ENCODE measurements at places on chromosomes 3 and 15.

DNA sequence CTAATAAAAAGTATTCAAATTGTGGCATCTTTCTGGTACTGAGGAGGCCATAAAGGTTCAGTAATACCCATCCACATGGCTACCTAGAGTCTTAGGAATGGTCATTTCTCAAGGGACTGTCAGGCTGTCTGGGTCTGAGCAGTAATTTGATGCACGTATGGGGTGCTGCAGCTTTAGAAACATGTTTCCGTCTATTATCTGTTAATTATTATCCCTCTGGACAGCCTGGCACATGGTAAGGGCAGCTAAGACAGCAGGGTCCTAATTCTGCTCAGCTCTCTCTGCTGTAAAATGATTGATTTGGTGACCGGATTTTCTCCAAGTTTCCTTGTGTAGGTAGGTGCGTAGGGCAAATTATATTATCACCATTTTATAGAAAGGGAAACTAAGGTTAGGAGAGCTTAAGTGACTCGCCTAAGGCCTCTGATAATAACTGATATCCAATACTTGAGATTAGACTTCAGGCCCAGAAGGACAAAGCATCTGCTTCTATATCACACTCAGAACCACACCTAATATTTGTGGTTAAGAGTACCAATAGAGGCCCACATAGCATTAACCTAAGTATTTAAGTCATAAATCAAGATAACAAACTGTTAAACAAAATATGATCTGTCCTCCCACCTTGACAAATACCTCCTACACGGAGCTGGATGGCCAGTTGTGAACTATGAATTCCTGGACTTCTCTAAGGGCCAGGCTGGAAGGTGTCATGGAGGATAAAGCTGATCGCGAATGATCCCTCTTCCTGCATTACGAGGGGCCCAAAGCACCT lies 2.9 kb upstream of the RAP2B start:
- H3K36me3 ChIP-seq = no peaks in the 10 kb centered on the region
- H3K27me3 ChIP-seq = no peaks in the 10 kb centered on the region
- peaks cover 17% of the 10 kb centered on the region for H3K4me1 ChIP-seq
- H3K27ac ChIP-seq = peak overlapping the region; percentile 94
- DNase-seq = peak; percentile 73
- peak overlapping the region; percentile 95 for H3K4me3 ChIP-seq

DNA sequence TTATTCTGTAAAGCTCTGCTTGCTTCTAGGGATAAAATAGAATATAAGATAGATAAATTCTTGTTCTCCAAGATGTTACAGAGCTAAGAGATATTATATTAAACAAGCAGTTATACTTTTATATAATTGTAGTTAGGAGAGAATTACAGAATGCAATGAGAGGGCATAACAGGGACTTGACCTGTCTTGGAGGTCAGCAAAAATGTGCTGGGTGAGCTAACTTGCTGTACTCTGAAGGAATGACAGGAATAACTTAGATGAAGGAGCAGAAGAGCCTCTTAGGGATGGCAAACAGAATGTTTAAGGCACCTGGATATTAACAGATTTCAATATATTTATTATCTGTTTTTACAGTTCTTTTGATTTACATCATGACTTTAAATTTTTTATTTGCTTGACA lies 33.2 kb downstream of the ZNF654 start:
- H3K27me3 ChIP-seq = no peaks in the 10 kb centered on the region
- H3K4me1 ChIP-seq = no peaks in the 10 kb centered on the region
- no peak for DNase-seq
- H3K4me3 ChIP-seq = no peak overlapping the region
- peaks cover 20% of the 10 kb centered on the region for H3K36me3 ChIP-seq
- no peak overlapping the region for H3K27ac ChIP-seq

DNA sequence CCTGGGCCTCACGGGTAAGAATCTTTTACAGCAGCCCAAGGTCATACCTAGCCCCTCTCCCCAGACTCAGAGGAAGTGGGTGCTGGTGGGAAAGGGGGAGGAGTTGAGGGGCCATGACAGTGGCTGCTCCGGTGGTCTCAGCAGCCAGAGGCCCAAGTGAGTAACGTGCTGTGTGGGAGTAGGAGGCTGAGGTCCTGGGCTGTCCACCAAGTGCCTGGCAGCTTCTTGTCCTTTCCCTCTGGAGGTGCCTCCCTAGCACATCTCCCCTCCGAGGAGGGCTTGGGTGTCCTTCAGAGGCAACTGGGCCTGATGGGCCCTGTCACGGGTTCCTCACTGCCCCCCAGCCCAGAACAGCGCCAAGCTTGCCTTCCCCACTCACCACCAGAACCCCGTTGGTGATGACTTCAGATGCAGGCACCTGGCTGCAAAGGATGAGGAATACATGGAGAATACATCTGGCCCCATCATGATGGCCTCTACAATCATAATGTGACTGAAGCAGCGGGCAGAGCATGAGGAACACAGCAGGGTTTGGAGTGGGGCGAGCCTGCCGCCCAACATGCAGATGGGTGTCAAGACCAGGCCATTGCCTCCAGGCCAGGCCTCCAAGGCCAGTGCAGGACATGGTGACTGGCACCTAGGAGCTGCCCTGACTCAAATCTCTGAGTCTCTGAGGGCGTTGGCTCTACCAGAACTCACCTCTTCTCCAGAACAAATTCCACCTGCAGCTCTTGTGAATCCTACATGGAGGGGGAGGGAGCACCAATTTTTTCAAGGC lies 3.3 kb downstream of the PLA2G4F start:
- H3K36me3 ChIP-seq = no peaks in the 10 kb centered on the region
- H3K4me3 ChIP-seq = no peak overlapping the region
- no peaks in the 10 kb centered on the region for H3K27me3 ChIP-seq
- no peak overlapping the region for H3K27ac ChIP-seq

- peak overlapping the region; percentile 94 for H3K27ac ChIP-seq
- no peaks in the 10 kb centered on the region for H3K27me3 ChIP-seq
- H3K4me3 ChIP-seq = peak overlapping the region; percentile 25
- DNase-seq = peak; percentile 63
- peaks cover 42% of the 10 kb centered on the region for H3K4me1 ChIP-seq
- H3K36me3 ChIP-seq = peaks cover 36% of the 10 kb centered on the region
Observed at GRCh38 chr3:12829886-12830784, 11.2 kb downstream of the RPL32 start.

- no peak overlapping the region for H3K4me3 ChIP-seq
- peak; percentile 88 for DNase-seq
- no peaks in the 10 kb centered on the region for H3K36me3 ChIP-seq
- H3K4me1 ChIP-seq = peaks cover 32% of the 10 kb centered on the region
Observed at GRCh38 chr3:133943639-133944141, 48.0 kb upstream of the RAB6B start.

GRCh38 chr3:47778746-47779145 lies 2.9 kb downstream of the SMARCC1 start:
- H3K27ac ChIP-seq = no peak overlapping the region
- no peaks in the 10 kb centered on the region for H3K36me3 ChIP-seq
- H3K4me3 ChIP-seq = peak overlapping the region; percentile 82
- peaks cover 20% of the 10 kb centered on the region for H3K4me1 ChIP-seq

GRCh38 chr15:28058082-28058481 lies 41.0 kb downstream of the OCA2 start:
- no peak for DNase-seq
- H3K27me3 ChIP-seq = no peaks in the 10 kb centered on the region
- H3K36me3 ChIP-seq = no peaks in the 10 kb centered on the region
- H3K27ac ChIP-seq = no peak overlapping the region
- H3K4me3 ChIP-seq = no peak overlapping the region

DNA sequence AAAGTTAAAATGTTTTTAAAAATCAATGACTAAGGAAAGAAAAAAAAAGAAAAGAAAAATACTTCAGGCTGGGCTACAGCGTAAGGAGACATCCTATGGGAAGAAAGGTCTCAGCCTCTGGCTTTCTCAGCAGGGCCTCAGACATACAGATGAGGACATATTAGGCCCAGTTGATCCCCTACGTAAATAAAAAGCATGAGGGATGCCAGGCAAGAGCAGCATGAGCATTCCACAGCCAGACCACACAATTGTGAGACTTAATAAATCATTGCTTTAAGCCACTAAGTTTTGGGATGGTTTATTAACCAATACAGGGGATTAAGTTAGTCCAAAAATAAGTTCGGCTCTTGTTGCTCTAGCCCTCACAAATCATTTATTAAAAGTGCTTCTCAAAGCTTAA lies 394.1 kb upstream of the NECTIN3 start:
- no peaks in the 10 kb centered on the region for H3K36me3 ChIP-seq
- H3K27ac ChIP-seq = no peak overlapping the region
- no peaks in the 10 kb centered on the region for H3K27me3 ChIP-seq
- DNase-seq = no peak
- H3K4me3 ChIP-seq = no peak overlapping the region
- no peaks in the 10 kb centered on the region for H3K4me1 ChIP-seq

DNA sequence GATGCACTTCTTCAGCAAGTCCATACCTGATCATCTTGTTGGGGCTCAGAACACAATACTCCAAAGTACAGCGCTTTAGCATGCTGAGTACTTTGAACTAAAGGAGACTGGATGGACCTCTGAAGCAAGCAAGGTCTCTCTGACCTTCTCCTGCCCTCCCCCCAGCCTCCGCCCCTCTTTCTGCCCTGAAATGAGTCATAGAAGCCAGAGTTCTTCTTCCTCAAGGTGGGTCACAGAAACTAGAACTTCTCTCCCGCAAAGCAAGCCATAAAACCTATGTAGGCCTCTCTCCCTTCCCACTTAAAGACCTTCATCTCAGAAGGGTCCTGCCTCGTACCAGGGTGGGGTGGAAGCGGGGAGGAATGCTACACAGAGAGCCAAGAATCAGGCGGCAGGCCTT lies 230.5 kb upstream of the PROK2 start:
- H3K4me3 ChIP-seq = no peak overlapping the region
- no peak overlapping the region for H3K27ac ChIP-seq
- no peaks in the 10 kb centered on the region for H3K4me1 ChIP-seq
- no peaks in the 10 kb centered on the region for H3K36me3 ChIP-seq
- H3K27me3 ChIP-seq = peaks cover 42% of the 10 kb centered on the region

GRCh38 chr3:67388738-67389137 lies 265.7 kb downstream of the SUCLG2 start:
- H3K27me3 ChIP-seq = no peaks in the 10 kb centered on the region
- DNase-seq = no peak
- no peaks in the 10 kb centered on the region for H3K36me3 ChIP-seq
- H3K4me3 ChIP-seq = no peak overlapping the region
- H3K27ac ChIP-seq = no peak overlapping the region
- no peaks in the 10 kb centered on the region for H3K4me1 ChIP-seq

DNA sequence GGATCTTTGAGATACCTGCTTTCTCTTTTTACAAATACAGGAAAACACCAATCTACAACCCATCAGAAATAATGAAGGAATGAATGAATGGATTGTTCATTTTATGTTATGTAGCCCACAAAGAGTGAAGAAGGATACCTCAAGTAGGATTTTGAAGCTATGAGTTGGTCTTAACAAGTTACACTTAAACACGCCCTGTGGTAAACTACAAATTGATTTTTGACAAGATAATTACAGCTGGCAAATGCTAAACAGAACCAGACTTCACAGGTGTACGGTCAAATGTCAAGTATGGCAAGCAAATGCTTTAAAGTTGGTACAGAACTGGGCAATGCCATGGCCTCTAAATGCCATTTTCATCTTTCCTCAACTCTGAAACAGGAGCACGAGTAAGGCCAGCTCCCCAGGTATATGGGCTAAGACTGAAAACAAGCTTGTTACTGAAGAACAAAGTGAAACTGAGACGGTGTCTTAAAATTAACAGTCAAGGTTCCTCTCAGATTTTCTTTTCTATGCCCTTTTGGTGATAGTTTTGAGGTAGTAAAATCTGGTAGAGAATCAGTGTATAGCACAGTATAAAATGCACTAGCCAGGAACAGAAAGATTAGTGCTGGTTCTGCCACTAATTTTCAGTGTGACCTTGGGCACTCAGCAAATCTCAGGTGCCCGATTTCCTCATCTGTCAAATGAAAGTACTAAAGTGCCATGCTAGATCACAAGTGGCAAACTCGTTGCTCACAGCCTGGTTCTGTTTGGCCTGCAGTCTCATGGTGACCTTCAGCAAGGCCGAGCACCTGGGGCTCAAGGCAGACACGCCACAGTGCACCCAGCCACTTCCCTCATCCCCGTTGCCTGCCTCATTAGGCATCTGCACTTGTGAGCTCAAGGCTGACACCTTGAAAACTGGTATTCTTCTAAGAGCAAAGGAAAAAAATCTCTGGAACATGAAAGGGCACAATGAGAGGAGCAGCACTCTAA lies 9.5 kb downstream of the RUVBL1 start:
- H3K36me3 ChIP-seq = peaks cover 23% of the 10 kb centered on the region
- H3K27ac ChIP-seq = no peak overlapping the region
- H3K4me1 ChIP-seq = peaks cover 14% of the 10 kb centered on the region
- H3K4me3 ChIP-seq = no peak overlapping the region
- no peaks in the 10 kb centered on the region for H3K27me3 ChIP-seq

DNA sequence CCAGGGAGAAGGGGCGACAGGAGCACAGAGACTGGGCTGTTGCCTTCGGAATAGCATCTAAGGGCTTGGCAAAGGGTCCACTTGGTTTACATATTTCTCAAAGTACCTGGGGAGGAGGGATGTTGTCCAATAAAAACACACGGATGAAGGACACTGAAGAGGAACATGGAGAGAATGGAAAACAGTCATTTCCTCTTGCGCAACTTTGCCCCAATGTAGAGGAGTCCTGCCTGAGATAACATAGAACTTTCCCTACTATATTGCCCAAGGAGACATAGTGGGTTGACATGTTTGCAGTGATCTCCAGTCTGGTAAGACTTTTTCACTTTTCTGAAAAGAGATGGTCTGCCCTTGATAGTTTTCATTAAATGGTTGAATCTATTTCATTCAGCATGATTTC lies 468.8 kb upstream of the SUCLG2 start:
- no peaks in the 10 kb centered on the region for H3K36me3 ChIP-seq
- H3K4me1 ChIP-seq = no peaks in the 10 kb centered on the region
- no peak for DNase-seq
- H3K27ac ChIP-seq = no peak overlapping the region

DNA sequence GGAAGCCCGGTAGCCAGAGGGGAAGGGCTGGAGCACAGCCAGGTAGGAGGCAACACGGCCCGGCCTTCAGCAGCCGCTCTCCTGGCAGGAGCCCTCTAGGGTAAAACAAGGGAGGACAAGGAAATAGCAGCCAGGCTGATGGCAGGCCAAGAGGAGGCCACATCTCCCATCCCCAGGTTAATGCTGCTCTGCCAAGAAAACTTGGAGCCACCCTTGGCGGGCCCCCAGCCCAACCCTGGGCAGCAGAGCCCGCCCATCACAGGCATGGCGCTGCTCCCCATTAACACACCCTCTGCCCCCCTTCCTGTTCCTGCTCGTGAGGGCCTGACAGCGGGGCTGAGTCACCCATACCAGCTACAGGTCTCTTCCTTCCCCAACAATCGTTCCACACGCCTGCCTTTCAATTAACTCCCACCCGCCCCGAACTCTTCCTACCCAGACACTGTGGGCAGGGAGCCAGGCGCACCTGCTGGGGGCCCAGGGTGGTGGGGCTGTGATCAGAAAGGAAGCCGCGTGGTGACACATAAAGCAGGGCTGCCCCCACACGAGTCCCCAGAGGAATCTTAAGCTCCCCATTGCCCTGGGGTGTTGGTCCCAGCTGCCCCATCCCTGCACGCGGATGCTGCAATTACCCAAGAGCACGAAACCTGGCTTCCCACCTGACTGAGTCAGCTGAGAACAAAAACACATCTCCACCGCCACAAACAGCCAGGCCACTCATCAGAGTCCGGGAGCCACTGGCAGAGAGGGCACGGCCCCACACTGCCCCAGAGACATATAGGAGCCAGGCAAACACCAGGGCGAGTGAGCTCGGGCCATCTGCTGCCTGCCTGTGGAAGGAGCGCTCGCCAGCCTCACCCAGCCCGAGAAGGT lies at the start of gene C15orf62:
Gene C15orf62, plus strand, starts transcription at position 707 of the 873 bp plus-strand sequence. CDS start 516 bp downstream, outside the sequence.
- no peaks in the 10 kb centered on the region for H3K27me3 ChIP-seq
- peak within 1 kb of the TSS; percentile 33 for H3K4me3 ChIP-seq
- peaks cover 46% of the 10 kb centered on the region for H3K4me1 ChIP-seq
- DNase-seq = peak; percentile 84
- H3K36me3 ChIP-seq = peaks cover 5% of the 10 kb centered on the region
- H3K27ac ChIP-seq = peak within 1 kb of the TSS; percentile 77

GRCh38 chr3:170565495-170565894 lies 20.4 kb downstream of the SLC7A14 start:
- no peaks in the 10 kb centered on the region for H3K27me3 ChIP-seq
- H3K27ac ChIP-seq = no peak overlapping the region
- H3K36me3 ChIP-seq = no peaks in the 10 kb centered on the region
- H3K4me3 ChIP-seq = no peak overlapping the region
- DNase-seq = no peak

Data from PC-3 (cell line).